ENCODE measurements at places on chromosomes 6 and 20. TPM values are rescaled to one million over a fixed set of nuclear protein-coding genes. Genes with fewer than 3 reads are reported as not detected.

The POU3F2 gene
- total RNA-seq: 0.30 TPM

The SLC17A1 gene
- total RNA-seq: not detected

The SLC26A8 gene
- not detected for total RNA-seq

The FOXA2 gene
- total RNA-seq: 0.35 TPM

The PROCR gene
- total RNA-seq: 53.8 TPM

The CDS2 gene
- 4.0 TPM for total RNA-seq

Data from MG63 (cell line).